ENCODE measurements at places on chromosomes 7 and 10. TPM values are rescaled to one million over a fixed set of nuclear protein-coding genes. Genes with fewer than 3 reads are reported as not detected.
A peak's percentile ranks its signal among the peaks of the same experiment; 100 is the strongest.

DNA sequence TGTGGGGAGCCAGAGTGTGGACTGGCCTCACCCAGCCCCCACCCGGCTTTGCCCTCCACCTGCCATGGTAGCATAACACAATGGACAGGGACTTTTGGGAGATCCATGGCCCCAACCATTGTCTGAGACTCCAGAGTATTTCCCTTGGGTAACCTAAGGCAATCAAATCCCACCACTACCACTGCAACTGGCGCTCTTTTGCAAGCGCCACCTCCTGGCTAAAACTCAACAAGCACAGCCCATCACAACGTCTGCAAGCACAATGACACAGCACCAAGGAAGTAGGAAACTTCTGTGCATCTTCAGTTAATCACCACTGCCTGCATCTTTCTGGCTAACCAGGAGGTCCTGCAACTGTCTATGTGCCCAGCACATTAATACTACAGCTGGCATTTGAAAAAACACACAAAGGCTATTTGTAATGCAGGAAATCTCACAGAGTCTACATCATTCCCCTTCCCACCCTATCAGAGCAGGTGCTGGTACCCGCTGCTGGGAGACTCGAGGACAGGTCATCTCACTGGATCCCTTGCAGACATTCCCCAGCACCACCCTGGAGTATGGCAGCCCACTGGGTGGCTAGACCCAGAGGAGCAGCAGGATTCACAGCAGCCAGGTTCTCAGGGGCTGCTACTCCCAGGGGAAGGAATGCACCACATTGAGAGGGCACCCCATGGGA is 27.7 kb downstream of the ANKRD26 start:
- H3K27ac ChIP-seq, result no peak overlapping the region
- H3K27me3 ChIP-seq, result no peaks in the 10 kb centered on the region
- no peaks in the 10 kb centered on the region for H3K4me1 ChIP-seq

DNA sequence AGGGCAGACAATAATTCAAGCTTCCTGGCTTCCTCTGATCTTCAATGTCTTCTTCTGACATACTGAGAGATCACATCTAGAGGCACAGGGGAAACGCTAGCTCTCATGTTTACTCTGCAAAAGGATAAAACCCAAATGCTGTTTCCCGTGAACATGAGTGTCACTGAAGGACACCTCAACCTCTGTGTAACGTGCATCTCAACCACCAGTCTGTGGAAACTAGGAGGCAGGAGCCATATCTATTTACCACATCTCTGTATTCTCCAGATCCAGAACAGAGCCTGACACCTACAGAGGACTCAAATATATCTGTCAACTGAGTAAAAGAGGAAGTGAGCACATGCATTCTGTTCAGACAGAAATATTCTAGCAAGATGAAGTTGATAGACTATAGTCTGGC is 140.3 kb upstream of the TARP start:
- no peak for DNase-seq
- H3K27ac ChIP-seq, result no peak overlapping the region
- no peaks in the 10 kb centered on the region for H3K36me3 ChIP-seq
- no peaks in the 10 kb centered on the region for H3K27me3 ChIP-seq
- H3K4me3 ChIP-seq, result no peak overlapping the region

DNA sequence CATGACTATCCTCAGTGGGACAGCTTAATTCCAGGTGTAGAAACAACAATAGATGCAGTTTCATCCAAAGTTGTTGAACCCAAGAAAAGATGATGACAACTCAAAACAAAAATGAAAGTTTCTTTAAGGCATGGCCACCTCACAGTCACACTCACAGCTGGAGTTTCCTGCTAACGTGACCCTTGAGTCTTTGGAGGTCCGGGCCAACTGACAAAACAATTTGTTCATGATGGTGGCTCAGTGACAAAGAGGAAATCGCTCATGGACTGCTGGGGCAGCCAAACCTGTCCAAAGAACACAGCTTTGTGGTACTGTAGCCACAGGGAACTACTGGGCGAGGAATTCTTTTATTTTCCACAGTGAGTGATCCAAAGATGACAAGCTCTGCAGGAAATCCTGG is 96.0 kb upstream of the JCAD start:
- H3K27me3 ChIP-seq, result no peaks in the 10 kb centered on the region
- peaks cover 31% of the 10 kb centered on the region for H3K4me1 ChIP-seq
- H3K36me3 ChIP-seq, result no peaks in the 10 kb centered on the region
- peak overlapping the region; percentile 66 for H3K27ac ChIP-seq
- H3K4me3 ChIP-seq, result no peak overlapping the region

- H3K4me1 ChIP-seq, result peaks cover 37% of the 10 kb centered on the region
- no peaks in the 10 kb centered on the region for H3K27me3 ChIP-seq
- H3K36me3 ChIP-seq, result peaks cover 4% of the 10 kb centered on the region
Measured at GRCh38 chr10:96044736-96045135, 1.4 kb downstream of the CCNJ start.

DNA sequence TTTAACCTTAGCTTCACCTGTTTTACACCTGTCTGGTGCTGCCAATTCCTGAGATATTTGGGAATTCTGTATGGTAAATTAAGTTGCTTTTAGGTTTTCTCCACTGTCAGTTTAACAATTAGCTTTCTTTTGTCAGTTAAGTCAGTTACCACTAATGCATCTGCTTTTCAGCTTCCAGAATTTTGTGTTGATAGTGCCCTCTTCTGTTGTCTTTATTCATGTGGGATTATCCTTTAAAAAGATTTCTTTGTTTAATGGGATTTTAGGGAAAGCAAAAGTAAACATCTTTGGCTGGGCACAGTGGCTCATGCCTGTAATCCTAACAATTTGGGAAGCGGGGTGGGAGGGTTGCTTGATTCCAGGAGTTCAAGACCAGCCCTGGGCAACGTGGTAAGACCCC is 8.1 kb downstream of the TFAM start:
- no peaks in the 10 kb centered on the region for H3K27me3 ChIP-seq
- DNase-seq, result no peak
- no peak overlapping the region for H3K4me3 ChIP-seq
- no peak overlapping the region for H3K27ac ChIP-seq

CPN1 gene
- total RNA-seq, result not detected

Data from chondrocyte (in vitro differentiated cells).